ENCODE measurements at places on chromosomes 16 and 17.
A peak's percentile ranks its signal among the peaks of the same experiment; 100 is the strongest.

- no peak for DNase-seq
Observed at GRCh38 chr17:20039037-20039436, 29.9 kb downstream of the SPECC1 start.

- DNase-seq, result no peak
Observed at GRCh38 chr16:82660966-82661365, 34.2 kb downstream of the CDH13 start.

DNA sequence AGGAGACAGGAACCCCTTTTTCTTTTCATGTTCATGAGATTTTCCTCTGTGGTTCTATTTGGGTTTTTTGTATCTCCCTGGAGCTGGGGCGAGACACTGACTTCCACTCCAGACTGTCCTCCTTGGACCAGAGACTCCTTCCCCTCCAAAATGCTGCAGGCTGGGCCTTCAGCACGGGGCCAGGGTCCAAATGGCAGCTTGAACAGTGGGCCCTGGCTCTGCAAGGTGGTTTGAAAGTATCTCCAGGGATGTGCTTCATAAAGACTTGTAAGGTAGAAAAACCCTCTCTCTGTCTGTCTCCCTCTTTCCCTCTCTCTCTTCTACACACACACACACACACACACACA, 236.1 kb downstream of the ZNF423 start:
- DNase-seq, result no peak

DNA sequence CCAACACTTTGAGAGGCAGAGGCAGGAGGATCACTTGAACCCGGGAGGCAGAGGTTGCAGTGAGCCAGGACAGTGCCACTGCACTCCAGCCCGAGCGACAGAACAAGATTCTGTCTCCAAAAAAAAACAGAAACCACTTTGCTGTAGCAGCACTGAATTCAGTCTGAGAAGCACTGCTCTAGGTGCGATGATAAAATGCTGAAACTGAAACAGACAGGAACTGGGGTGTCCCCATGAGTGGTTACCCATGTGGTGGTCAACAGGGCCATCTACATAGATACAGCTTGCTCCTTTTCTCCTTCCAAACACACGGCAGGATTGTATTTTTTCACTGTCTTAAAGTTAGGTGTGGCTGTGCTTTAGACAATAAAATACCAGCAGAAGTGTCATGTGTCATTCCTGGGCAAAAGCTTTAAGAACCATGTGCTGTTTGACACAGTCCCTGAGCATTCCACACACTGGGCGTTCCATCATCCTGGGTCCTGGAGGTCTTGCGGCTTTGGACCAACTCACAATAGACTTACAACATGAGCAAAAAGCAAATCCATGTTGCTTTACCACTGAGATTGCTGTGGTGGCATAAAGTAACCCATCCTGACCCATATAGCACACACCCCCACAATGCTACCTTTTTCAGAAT, 11.5 kb downstream of the GAS7 start:
- DNase-seq, result no peak

DNA sequence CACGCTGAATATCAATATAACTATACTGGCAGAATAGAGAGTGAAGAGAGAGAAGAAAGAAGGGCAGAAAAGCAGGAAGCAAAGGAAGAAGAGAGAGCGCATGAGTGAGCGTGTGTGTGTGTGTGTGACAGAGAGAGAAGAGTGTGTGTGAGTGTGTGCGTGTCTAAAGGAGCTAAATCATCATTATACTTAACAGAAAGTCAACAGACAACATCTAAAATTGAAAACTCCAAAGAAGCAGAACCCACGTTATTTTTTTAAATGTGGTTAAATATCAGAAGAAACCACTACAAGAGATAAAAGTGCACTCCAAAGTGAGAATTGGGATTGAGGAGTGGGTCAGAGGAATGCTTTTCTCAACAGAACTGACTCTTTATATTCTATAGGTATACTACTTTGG, 77.2 kb downstream of the BRIP1 start:
- DNase-seq, result no peak

- no peak for DNase-seq
Observed at GRCh38 chr17:29102046-29102445, 59.1 kb downstream of the PIPOX start.

DNA sequence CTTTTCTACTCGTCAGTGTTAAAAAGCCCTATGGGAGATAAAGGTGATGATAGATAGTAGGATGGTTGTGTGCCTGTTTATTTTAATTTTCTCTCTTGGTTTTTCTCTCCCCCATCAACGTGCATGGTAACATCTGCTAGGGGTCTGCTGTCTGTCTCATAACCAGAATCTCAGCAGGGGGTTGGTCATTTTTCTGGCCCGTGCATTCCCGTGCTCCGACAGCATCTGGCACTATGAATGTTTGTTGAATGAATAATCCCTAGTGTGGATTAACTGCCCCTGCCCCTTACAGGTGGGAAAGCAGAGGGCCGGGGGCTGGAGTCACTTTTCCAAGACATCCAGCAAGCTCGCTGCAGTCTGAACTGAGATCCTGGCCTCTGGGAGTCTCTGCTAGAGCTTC, 6.3 kb downstream of the CA5A start:
- no peak for DNase-seq

GRCh38 chr16:19307587-19308241, 22.2 kb downstream of the CLEC19A start:
- peak; percentile 42 for DNase-seq

GRCh38 chr16:85486256-85486915, 126.7 kb upstream of the GSE1 start:
- no peak for DNase-seq

- DNase-seq, result no peak
Observed at GRCh38 chr16:23876256-23876896, 40.6 kb downstream of the PRKCB start.

GRCh38 chr17:81466564-81467472, 45.8 kb downstream of the ACTG1 start:
- DNase-seq, result no peak

DNA sequence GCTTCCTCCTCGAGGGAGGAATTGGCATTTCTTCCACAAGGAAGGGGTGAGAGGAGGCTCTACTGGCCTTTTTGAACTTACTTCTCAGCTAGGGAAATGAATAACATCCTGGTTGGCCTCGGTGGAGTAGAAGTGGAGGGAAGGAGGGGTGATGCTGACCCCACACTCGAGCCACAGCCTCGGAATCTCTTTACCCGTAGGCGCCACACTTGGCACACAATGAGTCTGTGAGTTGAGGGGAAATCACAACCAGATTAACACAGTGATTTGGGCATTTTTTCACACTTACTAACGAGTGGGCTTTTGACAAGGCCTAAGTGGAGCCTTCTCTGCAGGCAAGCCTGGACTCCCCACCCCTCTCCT, 47.3 kb upstream of the TBX2 start:
- no peak for DNase-seq

GRCh38 chr17:45368651-45369050, 51.8 kb upstream of the MAP3K14 start:
- DNase-seq, result no peak

GRCh38 chr17:40022961-40023541, 7.8 kb downstream of the CSF3 start:
- no peak for DNase-seq

DNA sequence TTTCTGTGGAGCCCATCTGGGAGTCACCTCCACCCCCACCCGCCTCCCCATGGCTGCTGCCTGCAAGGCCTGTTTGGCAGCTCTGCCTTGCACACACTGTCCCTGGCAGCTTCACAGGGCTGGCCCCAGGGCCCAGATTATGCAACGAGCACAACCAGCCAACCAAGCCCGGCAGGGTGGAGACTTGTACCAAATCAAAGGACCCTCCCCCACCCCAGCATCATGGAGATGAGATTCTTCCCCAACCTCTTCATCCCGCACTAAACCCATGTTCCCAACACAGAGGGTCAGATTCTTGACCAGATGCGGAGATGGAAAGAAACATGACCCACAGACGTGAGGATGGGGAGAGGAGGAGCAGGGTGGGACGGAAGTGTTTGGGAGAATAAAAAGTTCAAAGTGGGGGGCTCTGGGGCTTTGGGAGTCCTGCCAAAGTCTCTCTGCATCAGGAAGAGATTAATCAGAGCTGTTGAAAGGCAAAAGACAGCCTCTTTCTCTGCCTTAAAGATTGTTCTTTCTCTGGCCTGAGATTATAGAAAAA, 3.8 kb downstream of the SMARCD2 start:
- DNase-seq, result no peak

DNA sequence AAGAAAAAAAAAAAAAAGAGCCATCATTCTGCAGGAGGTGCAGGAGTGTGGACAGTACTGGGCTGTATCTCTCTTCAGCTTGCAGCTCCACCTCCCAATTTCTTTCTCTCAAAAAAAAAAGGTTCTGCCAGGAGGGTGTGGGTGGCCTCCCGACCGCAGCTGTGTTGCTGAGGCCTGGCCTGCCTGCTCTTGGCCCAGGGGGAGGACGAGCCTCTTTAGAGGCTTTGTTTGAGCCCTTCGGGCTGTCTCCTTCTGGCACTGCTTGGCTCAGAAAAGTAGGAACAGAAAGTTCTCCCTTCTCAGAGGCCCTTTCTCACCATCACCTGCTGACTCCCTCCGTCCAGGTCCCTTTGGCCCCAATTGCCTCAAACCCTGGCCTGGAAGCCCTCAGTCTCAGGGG, 22.2 kb upstream of the C17orf107 start:
- no peak for DNase-seq

GRCh38 chr16:2085669-2086068, 37.9 kb downstream of the TSC2 start:
- DNase-seq, result no peak

- peak; percentile 73 for DNase-seq
Observed at GRCh38 chr16:23466162-23466885, 13.3 kb upstream of the COG7 start.

DNA sequence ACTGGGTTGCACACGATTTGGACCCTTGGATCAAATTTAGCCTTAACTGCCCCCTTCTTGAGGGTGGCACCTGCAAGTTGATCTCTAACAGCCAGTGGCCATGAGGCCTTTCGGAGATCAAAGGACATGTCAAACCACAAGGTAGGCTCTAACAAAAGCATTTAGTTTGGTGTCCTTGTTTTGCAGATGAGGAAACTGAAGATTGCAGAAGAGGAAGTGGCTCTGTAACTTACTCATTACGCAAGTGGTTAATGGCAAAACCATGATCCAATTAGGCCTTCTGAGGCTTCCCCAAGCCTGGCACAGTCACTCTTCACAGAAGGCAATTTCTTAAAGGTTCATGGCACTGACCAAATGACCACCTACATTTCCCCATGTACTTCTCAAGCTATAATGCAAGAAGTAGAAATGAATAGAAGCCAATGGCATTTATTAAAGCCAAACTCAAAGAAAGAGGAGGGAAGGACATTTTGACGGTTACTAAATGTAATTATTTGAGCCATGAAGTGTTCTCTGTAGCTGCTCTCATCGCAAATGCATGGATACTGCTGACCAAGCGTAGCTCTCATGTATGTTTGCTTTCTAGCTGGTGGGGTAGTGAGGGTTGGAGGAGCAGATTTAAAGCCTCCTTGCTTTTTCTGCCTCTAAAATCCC, 32.8 kb upstream of the ABCC12 start:
- DNase-seq, result no peak

- no peak for DNase-seq
Observed at GRCh38 chr17:49760932-49761558, 2.9 kb downstream of the FAM117A start.

DNA sequence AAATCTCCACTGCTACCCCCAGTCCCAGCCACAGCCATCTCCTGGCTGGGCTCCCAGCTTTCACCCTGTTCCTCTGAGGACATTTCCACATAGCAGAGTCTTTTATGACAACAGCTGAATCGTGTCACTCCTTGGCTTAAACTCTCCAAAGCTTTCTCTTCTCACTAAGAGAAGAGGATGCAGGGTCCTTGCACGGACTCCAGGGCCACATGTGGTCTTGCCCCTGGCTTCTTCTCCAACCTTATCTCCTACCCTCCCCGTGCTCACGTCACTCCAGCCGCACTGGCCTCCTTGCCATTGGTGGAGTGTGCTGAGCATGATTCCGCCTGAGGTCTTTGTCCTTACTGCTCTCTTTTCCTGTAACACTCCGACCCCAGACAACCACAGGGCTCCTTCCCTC, 39.9 kb upstream of the CCDC182 start:
- DNase-seq, result no peak

DNA sequence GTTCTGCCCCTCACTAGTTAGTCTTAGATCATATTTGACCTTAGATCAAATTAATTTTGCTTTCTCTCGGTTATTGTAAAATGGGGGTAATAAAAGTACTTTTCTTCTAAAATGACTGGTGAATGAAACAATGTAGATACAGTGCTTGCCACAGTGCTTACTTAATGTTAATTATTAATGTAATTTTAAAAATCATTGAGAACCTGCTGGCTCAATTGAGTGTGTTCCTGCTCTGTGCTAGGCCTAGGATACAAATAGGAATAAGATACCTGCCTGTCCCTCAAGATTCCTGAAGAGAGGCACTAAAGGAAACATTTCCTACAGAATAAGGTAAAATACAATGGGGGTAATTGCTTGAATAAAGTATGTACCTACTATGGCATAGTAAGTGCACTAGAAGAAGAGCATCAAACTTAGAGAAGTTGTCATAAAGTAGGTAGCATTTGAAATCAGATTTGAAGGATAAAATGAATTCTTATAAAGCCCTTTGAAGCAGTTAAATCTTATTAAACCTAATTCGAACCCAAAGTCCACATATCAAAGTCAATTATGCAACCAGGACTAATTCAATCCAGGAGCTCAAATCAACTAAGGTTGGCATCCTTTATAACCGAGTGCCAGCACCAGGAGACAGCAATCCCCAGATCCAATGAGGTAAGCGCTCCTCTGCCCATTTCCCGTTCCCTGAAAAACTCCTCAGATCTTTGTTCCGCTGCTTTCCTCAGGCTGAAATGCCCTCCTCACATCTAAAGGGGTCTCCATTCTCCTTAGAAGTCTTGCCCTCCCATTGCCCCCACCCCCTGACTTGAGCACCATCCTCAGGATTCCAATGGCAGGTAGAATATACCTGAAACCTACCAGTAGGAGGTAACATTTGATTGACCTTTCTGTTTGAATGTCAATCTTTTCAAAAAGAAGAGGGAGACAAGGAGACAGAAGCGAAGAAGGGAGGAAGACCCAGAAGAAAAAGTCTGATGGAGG, 2.4 kb upstream of the MED13 start:
- DNase-seq, result no peak

- no peak for DNase-seq
Observed at GRCh38 chr17:82275326-82275725, 1.8 kb upstream of the CSNK1D start.

DNA sequence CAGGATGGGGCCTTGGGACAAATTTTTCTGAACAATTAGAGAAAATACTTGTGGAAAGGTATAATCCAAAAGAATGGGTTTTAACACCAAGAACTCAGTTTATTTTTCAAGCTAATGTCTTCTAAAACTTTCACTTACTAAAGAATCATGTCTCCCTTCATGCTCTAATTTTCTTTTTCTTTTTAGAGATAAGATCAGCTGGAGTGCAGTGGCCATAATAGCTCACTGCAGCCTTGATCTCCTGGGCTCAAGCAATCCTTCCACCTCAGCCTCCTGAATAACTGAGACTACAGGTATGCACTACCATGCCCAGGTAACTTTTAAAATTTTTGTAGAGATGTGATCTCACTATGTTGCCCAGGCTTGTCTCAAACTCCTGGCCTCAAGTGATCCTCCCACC, 5.5 kb downstream of the OR4D1 start:
- no peak for DNase-seq

Data from Caki2 (cell line).